ENCODE measurements at places on chromosomes 12 and 14.

- no peak for DNase-seq
Observed at GRCh38 chr14:78107166-78107565, 63.0 kb upstream of the NRXN3 start.

GRCh38 chr14:99566390-99567354 is 37.3 kb downstream of the CCDC85C start:
- DNase-seq: no peak

- DNase-seq: no peak
Observed at GRCh38 chr12:39341179-39341578, 101.7 kb downstream of the KIF21A start.

DNA sequence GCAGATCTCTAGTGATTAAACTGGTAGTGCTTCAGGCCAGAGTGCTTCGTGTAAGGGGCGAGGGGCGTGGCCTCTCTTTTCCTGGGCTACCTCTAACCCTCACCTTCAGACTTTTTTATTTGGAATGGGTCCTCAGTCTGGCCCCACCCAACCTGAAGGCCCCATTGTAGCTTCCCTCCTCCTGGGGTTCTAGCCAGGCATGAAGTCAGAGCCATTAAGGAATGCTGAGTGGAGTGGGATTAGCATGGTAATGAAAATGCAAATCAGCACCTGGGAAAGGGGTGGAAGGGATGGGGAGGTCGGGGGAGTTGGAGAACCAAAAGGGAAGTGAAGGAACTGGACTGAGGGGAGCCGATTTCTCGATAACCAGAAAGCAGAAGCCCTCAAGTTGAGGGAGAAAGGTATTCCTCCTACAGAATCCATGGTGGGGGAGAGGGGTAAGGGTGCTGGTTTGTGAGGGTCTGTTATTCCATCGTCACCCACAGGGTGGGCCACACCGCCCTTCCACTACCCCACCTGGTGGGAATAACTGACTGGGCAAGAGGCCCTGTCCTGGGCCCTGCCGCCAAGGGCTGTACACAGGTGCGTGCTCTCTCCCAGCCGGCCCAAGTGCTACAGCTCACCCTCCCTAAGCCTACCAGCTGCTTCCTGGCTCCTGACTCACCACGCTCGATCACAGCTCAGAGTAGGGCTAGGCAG is 14.1 kb downstream of the ZFHX2 start:
- DNase-seq: no peak

DNA sequence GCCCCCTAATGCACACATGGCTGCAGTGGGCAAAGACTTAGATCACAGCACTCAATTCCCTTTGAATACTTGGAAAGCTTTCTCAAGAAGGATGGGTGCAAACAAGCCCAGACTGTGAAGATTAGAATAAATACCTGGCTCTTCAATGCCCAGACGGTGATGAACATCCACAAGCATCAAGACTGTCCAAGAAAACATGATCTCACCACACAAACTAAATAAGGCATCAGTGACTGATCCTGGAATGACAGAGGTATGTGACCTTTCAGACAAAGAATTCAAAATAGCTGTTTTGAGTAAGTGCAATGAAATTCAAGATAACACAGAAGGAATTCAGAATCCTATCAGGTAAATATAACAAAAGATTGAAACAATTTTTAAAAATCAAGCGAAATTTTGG is 43.8 kb upstream of the ZDHHC17 start:
- no peak for DNase-seq

DNA sequence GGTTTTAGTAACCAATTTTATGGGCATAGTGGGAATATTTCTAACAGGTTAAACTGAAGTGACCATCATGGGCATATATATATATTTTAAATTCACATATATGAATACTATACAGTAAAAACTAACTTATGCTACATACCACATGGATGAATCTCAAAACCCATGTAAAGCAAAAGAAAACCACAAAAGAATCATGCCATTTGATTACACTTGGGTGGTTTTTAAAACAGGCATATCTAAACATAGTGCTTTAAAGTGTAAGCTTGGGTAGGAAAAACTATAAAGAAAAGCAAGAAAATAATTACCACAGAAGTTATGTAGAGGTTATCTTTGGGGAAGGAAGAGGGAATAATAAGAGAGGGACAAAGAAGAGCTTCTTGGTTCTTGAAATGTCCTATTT is 326.1 kb downstream of the NAV3 start:
- no peak for DNase-seq

DNA sequence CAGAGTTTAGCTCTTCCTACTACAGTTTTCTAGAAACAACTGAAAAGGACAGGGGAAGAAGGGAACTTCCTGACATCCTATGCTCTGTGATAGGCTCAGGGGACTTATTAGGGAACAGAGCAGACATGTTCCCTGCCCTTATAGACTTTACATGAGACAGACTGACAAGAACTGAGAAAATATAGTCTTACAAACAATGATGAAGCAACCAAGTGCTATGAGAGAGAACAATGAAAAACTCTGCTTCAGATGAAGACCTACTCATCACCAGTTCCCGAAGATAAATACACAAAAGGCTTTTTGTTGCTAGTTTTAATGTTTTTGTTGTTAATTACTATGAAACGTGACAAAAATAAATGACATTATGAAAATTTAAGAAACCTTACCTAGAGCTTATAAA is 115.3 kb downstream of the SEC23A start:
- DNase-seq: no peak

GRCh38 chr12:89721291-89721987 is 12.8 kb upstream of the ATP2B1 start:
- DNase-seq: no peak

GRCh38 chr12:19390051-19390598 is 49.2 kb upstream of the AEBP2 start:
- DNase-seq: no peak
